M059J (cell line): ENCODE measurements at places on chromosomes 1 and 21. TPM values are rescaled to one million over a fixed set of nuclear protein-coding genes. Genes with fewer than 3 reads are reported as not detected.

Gene MARK1
- total RNA-seq, result 0.02 TPM in 1 of 2 replicates, not detected in the other

Gene PROX1
- 0.02 and 0.17 TPM in 2 replicates for total RNA-seq

DNA sequence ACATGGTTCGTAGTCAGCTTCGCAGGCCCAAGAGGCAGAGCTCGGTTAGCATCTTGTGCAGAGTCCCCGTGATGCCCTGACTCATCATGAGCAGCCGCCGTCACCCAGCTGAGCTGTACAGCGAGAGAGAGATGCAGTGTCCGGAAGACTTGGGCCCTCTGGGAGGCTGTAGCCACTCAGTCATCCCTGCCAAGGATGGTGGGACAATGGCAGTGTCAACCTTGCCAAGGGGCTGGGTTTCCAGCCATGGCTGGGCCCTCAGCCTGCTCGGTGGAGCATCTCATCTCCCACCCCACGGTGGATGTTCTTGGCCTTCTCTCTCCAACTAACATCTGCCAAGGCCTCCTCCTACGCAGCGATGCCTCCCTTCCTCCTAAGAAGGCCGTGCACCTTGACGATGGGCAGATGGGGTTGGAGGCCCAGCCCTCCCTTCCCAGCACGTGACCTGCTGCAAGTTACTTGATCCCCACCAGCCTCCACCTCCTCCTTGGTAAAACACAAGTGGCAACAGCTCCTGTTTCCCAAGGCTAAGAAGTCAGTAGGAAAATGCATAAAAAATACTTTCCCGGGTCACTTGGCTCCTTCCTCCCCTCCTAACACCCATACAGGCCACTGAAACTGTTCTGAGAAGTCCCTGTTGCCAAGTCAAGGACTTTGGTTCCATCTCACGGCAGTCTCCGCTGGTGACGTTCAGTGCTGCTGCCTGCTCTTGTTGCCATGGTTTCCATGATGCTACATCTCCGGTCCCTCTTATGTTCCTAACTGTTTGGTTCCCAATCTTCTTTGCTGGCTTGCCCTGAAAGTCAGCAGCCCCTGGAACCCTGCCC lies 384.7 kb upstream of the VAMP3 start:
- DNase-seq, result peak; percentile 38

DNA sequence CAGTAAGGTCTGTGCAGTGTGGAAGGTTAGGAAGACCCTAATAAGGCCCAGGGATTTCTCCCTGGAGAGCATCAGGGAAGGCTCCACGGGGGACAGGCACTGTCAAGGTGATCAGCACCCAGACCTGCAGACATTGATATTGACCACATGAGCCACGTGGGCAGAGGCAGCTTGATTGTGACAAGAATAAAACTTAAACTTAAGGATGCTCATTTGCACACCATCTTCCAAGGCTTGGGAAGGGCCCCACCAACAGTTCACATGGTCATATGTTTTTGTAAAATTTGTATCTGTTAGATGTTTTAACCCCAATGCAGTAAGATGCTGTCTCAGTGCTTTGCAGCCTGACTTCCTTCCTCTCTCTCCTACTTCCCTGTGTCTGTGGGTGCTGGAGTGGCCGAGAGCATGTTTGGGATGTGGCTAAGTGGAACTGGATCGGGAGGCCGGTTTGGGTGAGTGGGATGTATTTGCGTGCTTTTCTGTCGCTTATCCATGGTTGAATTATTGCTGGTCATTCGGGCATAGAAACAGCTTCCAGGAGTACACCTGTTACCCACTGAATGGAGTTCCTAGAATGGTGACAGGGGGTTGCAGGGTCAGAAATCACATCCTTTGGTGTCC lies 49.8 kb upstream of the OLIG2 start:
- no peak for DNase-seq

DNA sequence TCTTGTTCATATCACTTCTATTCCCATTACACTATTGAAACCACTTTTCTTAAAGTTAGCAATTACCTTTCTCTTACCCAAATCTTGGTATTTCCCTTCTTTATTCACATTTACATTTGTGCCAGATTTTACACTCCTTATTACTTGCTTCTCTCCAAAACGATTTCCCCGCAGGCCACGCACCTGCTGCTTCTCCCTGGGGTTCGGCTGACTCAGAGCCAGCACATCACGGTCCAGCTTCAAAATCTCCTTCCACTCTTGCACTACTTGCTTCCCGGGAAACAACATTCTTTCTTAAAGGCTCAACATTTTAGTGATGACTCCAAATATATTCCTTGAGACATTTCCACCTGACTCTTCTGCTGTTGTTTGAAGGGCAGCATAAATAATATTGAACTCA lies 20.7 kb downstream of the LHX9 start:
- DNase-seq, result no peak

DNA sequence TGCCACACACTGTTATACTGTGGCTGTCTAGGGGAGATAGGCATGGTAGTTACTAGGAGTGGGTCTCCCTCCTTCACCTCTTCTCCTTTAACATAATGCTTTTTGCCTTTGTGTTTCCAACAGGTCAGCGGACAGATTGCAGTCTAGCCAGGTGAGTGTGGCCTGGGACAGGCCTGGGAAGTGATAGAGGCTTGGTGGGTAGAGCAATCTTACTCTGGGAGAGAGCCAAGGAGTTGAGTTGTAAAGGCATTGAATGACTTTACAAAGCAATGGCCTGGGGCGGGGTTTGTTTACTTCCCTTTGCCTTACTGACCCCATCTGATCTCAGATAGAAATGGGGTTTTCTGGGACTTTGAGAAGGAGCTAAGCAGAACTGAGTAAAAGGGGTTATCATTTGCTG lies 51.0 kb upstream of the IKBKE start:
- DNase-seq, result peak; percentile 25

DNA sequence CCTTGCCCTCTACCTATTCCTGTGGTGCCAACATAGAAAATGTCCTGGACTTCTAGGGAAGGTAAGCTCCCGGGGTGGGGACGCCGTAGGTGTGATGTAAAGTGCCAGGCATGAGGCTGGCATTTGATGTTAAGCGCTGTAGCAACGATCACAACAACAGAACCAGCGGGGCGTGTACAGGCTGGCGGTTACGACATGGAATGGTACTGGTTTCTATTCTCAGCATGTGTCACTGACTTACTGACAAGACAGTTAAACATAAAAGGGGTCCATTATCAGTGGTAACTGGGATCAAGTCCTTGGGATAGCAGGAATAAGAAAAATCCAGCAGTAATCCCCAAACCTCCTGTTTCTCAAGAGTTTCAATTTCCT lies 58.9 kb downstream of the TGFBR3 start:
- DNase-seq, result no peak

- peak; percentile 72 for DNase-seq
Measured at GRCh38 chr1:154193821-154194220, 1.9 kb upstream of the TPM3 start.

DNA sequence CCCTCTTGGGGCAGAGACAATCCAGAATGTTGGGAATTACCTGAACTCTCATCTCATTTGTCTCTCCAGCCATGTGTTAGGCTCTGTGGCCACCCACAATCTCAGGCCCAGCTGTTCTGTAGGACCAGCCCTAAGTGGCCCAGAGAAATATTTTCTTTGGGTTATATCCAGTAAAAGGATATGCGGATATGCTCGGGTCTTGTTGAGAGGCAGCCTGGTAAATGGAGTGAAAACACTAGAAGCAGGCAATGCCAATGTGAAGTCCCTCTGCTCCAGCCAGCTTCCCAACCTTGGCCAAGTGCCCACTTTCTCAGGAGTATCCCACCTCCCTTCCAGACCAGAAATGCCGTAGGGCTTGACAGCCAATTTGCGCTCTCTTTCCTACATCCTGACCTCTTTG lies 192.2 kb downstream of the ST6GALNAC3 start:
- DNase-seq, result no peak

- DNase-seq, result no peak
Measured at GRCh38 chr1:35936838-35937237, 5.9 kb downstream of the AGO3 start.

DNA sequence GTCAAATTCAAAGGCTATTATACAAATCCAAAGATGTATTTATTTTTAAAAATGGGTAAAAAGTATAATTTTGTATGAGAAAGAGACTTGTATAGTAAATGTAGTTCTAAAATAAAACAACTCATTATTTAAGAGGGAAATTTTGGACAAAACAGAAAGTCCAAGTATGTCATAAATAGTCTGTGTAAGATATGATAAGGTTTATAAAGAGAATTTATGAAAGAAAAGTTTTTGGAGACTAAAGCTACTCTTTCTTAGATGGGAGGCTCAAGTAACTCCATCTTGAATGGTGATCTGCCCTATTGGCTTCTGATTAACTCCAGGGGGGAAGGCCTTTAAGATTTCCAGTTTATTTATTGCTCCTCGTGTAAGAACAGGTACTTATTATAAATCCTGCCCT lies 14.7 kb upstream of the OR2T27 start:
- no peak for DNase-seq

GRCh38 chr1:246588159-246588721 lies 22.0 kb downstream of the CNST start:
- DNase-seq, result no peak
